ENCODE measurements at places on chromosomes 16 and 17.

DNA sequence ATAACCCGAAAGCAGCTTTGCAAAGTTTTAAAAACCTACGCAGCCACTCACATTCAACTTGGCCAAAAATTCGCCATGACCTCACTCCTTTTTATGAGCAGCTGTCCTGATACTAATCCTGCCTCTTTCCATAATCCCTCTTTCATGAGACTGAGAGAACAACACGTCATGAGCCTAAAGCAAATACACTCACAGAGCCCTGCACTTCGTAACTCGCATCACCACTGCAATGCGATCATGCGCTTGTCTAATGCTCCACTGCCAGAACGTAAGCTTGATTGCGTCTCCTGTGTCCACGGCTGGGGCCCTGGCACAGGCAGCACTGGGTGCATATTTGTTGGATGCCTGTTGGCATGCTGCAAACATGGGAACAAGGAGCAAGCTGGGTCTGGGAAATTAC is 36.2 kb downstream of the CDRT4 start:
- no peak for DNase-seq

DNA sequence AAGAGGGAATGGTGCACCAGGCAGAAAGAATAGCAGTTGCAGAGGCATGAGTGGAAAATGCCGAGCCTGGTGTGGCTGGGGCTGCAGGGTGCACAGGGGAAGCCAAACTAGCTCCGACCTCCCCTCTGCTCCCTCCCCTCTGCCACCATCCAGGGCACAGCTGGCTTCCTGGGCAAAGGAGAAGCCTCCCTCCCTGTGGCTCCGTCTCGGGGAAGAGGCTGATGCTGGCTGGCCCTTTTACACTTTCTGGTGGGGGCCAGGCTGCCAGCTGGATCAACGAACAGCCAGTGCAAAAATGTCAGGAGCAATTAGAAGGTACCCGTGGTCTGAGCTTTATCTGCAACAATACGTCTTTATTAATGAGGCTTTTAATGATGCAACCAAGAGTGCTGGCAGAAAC is 37.1 kb upstream of the KCNJ12 start:
- no peak for DNase-seq

DNA sequence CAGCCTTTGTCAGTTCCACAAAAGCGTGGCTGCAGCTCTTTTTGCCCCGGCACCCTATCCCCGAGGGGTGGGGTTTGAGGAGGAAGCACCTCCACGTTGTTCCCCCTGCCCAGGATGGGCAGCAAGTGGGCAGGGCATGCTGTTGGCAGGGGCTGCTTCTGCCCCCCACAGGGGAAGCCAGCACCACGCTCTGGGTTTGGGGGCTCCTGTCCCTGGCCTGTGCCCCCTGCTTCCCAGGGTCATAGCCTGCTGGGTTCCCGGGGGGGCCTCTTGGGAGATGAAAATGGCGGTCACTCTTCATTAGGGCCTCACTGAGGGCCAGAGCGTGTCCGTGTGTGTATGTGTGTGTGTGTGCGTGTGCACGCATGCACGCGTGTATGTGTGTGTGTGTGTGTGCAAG is 22.8 kb downstream of the LASP1 start:
- DNase-seq: no peak

DNA sequence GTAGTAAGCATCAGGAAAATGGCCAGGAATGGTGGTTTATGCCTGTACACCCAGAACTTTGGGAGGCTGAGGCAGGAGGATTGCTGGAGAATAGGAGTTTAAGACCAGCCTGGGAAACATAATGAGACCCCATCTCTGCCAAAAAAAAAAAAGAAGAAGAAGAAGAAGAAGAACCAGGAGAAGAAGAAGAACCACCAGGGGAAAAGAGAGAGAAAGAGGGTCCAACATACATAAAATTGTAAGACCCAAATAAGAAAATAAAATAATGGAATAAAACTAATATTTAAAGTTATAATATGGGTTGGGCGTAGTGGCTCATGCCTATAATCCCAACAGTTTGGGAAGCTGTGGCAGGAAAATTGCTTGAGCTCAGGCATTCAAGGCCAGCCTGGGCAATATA is 408.4 kb downstream of the ZFHX3 start:
- DNase-seq: no peak

GRCh38 chr17:2655546-2655945 is 56.0 kb downstream of the CLUH start:
- DNase-seq: no peak

DNA sequence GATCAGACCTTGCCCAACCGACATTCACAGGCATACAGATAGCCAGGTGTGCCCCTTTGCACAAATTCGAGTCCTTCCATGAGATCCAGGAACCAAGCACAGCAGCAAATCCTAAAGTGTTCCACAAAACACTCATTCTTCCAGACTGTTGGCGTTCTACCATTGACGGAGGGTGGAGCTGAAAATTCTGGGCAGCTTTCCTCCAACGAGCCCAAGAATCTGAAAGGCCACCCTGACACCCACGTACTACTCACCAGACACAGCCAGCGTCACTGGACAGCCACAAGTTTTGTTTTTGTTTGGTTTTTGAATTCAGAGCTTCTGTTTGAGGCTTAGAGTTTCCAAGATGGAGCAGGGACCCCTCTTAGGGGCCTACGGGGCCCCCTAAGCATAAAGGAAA is 83.8 kb downstream of the PMP22 start:
- no peak for DNase-seq

- no peak for DNase-seq
Observed at GRCh38 chr16:72850021-72850420, 197.9 kb downstream of the ZFHX3 start.

GRCh38 chr16:4698321-4699045 is 5.1 kb downstream of the NUDT16L1 start:
- DNase-seq: no peak

DNA sequence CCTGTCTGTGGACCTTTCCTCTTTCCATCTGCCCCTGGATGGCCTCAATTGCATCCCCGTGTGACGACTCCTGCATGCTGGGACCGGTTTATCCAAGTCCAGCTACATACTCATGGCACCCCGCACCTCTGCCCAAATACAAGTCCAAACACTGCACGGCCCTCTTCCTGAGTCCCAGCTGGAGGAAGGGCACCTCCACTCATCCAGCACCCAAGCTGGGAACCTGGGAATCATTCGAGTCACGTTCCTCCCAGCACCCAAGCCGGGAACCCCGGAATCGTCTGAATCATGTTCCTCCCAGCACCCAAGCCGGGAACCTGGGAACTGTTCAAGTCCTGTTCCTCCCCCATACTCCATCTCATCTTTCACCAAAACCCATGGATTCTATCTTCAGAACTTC is 10.2 kb downstream of the TRARG1 start:
- no peak for DNase-seq

DNA sequence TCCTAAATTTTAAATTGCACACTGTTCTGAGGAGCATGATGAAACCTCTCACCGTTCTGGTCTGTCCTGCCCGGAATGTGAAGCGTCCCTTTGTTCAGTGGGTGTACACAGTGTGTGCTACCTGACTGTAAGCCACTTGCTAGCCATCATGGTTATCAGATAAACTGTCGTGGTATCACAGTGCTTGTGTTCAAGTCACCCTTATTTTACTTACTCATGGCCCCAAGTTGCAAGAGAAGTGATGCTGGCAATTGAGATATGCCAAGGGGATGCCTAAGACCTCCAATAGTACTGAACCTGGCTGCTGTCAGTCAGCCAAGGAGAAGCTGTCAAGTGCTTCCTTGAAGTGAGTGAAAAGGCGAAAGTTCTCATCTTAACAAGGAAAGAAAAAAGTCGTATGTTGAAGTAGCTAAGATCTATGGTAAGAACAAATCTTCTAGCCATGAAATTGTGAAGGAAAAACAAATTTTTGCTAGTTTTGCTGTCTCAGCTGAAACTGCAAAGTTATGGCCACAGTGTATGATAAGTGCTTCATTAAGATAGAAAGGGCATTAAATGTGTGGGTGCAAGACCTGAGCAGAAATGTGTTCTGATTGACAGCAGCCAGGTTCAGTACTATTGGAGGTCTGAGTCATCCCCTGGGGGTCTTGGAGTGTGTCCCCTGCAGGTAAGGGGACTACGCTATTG is 5.8 kb downstream of the PIK3R6 start:
- no peak for DNase-seq

DNA sequence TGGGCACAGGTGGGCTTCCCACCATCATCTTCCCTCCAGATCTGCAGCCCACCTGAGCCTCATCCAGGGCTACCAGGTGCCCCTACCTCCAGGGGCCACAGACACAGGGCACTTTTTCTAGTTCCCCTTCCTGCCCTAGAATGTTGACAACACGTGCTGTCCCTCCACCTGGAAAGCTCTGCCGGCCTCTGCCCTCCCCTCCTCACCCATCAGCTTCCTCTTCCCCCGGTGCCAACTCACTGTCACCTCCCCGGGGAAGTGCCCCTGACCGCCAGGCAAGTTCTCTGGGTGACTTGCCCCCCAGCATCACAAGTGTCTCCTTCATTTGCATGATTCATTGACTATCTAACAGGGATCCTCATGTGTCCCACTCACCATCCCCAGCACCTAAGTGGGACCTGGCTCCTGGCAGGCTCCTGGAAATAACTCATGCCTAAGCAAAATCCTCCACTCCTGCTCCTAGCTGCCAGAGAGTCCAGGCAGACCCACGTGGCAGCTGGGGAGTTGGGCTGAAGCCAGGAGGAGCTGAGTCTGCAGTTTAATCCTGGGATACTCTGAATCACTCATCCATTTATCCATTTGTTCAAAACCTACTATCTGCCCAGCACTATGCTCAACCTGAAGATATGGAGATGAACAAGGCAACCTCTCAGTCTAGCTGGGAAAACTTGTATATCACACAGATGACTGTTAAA is 304.4 kb downstream of the FOXL1 start:
- no peak for DNase-seq

GRCh38 chr17:73724990-73725389 is 80.7 kb upstream of the SDK2 start:
- no peak for DNase-seq

- DNase-seq: no peak
Observed at GRCh38 chr17:69535016-69535570, 120.6 kb downstream of the MAP2K6 start.

DNA sequence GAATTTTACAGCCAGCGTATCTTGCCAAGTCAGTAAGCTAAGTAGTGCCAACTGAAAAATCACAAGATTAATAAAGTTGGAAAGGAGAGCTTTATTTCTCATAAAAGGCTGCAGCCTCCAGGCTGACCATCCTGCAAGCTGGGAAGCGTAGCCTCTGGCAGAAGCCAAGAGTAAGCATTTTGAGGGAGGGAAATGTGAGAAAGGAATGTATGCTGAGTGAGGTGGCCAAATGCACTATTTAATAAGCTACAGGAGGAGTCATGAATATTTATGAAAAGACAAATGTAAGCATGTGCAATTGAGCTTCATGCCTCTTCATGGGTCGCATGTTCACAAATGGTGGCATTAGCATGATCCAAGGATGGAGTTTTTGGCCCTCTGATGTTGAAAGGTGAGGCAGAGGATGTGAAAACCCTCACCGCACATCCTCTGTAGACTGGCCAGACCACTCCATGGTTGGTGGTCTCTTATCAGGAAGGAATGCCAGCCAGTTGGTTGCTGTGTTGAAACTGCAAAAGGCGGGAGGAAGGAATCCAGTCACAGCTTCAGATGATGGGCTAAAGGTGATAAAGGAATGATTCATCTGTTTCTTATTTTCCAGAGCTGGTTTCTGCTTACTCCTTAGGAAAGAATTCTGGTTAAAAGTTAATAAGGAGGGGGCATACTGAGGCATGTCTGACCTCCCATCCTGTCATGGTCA is 9.2 kb downstream of the KRT33B start:
- DNase-seq: no peak

- no peak for DNase-seq
Observed at GRCh38 chr17:62008294-62008693, 56.8 kb downstream of the MED13 start.

- DNase-seq: no peak
Observed at GRCh38 chr17:21066394-21066793, 23.6 kb upstream of the USP22 start.

- no peak for DNase-seq
Observed at GRCh38 chr17:608511-609231, 106.0 kb downstream of the VPS53 start.

DNA sequence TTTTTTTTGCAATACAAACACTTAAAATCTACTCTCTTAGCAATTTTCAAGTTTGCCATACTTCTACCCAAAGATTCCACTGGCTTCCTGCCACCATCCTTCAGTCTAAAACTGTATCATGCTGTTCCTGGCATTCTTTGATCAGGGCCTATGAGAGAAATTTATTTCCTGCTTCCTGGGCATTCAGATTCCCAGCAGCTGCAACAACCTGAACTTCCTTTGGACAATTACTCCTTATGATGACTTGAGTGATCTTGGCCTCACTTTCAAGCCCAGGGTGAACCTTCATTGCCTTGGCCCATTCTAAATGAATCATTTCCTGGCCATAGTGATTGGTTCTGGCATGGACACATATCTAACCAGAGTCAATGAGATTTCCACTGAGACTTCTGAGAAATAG is 18.0 kb upstream of the MON1B start:
- DNase-seq: no peak

Measured in activated T-helper 1 cell treated with anti-CD3 and anti-CD28 coated beads, Interleukin-2, amount 50 U/mL, for 16 hours (primary cell).